ENCODE measurements at places on chromosomes 1 and 21.

DNA sequence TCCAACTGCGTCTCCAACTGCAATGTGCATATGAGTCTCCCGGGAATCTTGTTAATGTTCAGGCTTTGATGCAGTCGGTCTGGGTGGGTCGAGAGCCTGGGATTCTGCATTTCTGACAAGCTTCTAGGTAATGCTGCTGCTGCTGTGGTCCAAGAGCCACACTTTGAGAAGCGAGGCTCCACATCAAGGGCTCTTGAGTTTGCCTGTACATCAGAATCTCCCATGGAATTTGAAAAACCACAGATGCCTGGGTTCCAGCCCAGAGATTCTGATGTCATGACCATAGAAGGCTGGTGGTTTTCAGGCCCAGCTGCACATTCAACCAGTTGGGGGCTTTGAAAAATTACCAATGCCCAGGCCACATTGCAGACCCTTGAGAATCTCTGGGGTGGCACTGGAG, 93.9 kb upstream of the TARDBP start:
- no peak for DNase-seq

- no peak for DNase-seq
These were observed 406.9 kb upstream of the NCAM2 start for GRCh38 chr21:20591284-20591683.

- DNase-seq: no peak
These were observed 57.5 kb upstream of the EPS8L3 start for GRCh38 chr1:109821221-109821669.

DNA sequence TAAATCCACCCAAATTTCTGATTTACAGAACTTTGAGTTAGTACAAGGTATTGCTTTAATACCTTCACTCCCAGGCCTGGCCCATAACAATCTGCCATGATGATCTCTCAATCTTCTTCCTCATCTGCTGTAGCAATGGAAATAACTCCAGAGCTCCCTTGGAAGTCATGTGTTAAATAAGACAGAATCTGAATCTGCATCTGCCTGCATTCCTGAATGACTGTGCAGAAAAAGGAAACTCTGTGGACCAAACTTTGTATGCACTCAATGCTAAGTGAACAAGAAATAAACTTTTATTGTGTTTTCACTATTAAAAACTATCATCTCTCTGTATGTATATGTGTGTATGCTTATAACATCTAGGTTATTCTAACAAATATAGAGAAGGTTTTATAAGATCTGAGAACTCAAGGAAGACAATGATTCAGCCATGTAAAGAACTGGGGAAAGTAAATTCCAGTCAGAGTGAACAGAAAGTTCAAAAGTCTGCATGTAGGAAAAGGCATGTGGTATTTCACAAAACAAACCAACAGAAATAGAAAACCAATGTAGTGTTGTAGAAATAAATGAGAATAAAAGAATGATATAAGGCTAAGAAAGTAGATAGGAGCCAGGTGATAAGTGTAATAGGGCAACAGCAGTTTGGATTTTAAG, 390.2 kb downstream of the USH2A start:
- no peak for DNase-seq

DNA sequence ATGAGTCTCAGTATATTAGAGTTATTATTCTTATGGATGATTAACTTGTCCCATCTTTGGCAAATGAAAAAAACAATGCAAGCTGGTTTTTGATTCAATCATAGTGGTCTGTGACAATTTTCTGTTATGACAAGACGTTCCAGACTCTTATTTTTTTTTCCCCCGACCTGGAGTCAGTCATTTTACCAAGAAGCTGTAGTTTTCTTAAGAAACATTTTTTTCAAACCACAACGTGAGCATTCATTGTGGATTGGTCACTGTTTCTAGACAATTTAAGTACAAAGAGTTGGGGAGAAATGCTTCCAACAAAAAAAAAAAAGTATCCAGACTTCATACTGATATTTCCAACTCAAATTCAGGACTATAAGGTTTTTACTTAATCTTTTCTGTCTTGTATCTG, 8.0 kb upstream of the ANGPTL3 start:
- no peak for DNase-seq

GRCh38 chr1:109112056-109112651, 1.8 kb upstream of the ELAPOR1 start:
- DNase-seq: no peak

DNA sequence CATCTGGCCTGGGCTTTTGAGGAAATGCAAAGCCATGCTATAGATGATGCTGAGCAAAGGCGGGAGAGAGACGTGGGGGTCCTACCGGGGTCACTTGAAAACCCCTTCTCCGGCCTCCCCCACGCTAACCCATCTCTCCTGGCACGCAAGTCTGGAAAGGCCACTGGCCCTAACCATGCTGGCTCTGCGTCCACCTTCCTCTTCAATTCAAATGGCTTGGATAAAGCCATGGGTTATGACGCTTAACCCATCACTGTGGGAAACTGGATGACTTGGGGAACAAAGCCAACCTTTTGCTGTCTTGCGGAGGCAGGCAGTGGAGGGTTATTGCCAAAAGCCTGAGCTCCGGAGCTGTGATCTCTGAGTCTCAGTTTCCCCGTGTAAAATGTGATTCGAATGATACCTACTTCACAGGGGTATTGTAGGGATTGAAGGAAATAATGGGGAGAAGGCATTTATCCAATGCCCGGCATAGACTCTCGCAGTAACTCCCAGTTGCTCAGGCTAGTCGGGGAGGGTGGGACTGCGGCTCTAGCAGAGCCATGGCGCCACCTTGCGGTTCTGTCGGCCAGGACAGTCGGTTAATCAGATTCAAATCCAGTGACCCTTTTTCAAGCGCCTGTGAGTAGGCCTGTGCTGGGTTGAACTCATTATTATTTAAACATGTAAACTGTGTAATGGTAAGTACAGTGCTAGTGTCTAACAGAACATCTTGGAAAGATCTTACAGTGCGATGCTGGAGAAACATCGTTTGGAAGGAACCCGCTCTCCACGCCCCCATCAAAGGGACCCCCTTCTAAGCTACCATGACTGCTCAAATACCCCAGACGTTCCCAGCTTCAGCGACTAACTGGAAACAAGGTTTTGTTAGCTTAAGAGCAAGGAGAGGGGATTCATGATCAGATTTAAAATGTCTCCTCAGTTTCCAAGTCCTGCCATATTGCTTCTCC, 20.3 kb downstream of the NEK2 start:
- peak; percentile 67 for DNase-seq

DNA sequence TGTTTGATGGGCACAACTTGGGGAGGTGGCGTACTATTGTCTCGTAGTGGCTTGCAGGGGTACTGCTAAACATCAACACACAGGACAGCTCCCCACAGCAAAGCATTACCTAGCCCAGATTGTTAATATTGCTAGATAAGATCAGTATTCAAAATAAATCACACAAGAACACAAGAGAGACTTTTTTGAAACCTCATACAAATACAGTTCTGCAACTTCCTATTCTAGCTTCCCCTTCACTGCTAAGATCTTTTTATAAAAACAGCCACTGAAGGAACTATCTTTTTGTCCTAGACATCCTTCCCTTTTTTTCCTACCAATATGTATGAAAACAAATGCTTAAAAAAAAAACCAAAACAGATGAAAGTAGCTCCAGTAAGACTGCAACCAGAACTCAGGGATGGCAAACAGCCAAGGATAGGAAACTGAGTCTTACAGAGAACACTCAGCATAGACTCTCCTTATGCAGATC, 137.8 kb upstream of the KRTAP19-8 start:
- no peak for DNase-seq

Measured in T follicular helper cell (primary cell).